ENCODE measurements at places on chromosomes 4 and X.
A peak's percentile ranks its signal among the peaks of the same experiment; 100 is the strongest.

- no peak for DNase-seq
Measured at GRCh38 chr4:169632896-169633295, 12.5 kb downstream of the CLCN3 start.

DNA sequence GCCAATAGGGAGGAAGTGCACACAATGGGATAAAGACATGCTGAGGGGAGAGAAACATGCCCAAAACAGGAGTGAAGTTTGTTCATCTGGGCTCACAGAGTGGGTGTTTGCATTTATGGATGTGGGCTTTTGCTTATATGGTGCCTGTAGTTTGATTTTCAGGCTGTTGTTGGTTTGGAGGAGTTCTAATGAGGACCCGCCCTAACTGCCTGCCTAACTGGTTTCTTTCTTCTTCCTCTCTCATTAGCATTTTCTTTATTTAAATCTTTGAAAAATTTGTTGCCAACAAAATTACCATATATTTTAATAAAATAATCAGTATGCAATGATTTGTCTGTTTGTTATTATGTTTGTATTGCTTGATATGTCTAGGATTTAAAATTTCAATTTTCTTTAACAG lies 1965.8 kb downstream of the C4orf33 start:
- DNase-seq, result no peak

DNA sequence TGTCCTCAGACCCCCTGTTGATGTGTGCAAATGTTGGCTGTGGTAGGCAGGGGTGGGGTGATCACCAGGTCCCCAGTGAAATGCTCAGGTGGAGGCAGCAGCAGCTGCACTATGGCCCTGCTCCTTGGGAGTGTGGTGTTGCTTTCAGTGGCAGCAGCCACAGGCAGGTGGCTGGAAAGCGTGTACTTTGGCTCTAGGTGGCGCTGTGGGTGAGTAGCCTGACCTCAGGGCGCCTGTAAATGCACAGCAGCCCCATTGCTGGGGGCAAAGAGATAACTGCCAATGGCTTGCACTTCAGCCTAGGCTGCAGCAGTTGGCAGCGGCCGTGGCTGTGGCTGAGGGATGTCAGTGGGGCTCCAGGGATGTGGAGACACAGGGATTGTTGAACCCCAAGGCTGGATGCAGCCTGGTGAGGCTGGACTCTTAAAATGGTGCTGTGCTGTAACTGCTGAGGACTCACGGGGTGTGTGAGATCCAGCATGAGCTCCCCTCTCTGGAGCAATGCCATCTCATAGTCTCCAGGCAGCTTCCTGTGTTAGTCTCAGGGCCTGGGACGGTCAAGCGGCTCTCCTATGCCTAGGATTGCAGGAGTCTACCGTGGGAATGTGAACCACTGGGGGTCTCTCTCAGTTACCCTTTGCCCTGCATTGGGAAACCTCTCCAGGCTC lies 421.7 kb upstream of the HTR2C start:
- no peak for DNase-seq

DNA sequence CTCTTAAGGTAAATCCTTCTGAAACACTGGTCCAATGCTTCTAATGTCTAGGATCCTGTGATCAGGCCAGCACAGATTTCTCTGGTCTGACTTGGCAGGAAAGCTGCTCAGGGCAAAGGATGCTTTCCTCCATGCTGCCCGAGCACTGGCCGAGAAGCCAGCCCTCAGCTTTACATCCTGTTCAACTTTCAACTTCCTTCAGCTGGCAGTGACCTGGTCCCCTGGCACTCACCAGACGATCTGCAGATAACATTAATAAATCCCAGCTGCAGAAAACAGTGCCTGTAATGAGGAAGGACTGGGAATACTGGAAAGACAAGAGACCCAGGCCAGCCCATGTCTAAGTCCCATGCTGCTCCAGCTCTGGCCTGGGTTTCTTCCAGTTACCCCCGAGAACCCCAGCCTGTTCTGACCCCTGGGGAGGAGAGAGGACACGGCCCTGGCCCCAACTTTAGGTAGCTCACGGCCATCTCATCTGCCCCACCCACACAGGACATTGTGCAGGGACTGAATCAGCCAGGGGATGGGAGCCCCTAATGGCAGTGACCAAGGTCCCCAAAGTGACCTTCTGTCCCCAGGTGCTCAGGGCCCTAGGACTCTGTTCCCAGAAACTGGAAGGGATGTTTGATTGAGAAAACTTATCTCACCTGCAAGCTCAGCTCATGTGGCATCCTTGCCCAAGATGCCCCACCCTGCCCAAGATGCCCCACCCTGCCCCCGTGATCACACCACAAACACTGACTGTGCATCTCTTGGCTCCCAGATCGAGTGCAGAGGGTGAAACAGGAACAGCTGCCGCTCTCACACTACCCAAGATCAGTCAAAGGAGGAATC lies 28.0 kb downstream of the JAKMIP1 start:
- no peak for DNase-seq

GRCh38 chr4:117357866-117358265 lies 272.5 kb upstream of the TRAM1L1 start:
- DNase-seq, result no peak

- no peak for DNase-seq
Measured at GRCh38 chr4:114727461-114727860, 128.9 kb downstream of the UGT8 start.

- no peak for DNase-seq
Measured at GRCh38 chr4:162981823-162982222, 184.9 kb downstream of the NAF1 start.

DNA sequence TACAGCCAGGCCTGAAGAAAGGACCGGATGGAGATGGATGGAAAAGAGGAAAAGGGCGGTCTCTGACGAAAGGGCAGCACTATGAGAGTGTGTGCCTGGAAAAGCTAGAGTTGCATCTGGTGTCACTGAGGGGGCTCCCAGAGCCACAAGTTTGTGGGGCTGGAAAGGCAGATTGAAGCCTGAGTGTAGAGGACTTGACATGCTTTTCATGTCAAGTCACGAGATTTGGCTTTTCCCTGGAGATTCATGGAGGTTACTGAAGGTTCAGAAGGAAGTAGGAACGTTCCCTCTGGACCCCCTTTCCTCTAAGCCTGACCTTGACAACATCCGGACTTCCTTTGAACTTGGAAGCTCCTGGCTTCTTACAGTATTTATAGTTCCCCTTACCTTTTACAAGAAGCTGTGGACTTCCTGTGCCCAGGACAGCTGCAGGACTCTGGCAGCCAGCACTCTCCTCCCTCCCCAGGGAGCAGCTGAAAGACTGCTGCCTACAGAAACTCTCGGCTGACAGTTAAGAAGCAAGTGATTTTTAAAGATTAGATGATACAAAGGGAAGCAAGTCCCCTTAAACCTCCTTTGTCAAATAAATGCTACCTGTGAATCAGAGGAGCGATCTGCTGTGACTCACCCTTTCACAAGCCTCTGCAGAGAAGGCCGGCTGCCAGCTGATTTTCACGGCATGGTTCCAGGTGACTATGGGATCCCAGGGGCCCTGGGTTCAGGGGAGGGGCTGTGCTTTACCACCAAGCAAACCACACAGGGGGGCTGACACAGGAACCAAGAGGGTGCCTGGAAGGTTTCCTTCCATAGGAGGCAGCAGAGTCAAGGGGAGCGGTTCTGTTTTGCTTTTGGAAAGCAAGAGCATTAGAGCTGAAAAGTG lies 72.9 kb upstream of the STIM2 start:
- DNase-seq, result peak; percentile 55

GRCh38 chr4:86640469-86640868 lies 46.4 kb downstream of the PTPN13 start:
- DNase-seq, result no peak

DNA sequence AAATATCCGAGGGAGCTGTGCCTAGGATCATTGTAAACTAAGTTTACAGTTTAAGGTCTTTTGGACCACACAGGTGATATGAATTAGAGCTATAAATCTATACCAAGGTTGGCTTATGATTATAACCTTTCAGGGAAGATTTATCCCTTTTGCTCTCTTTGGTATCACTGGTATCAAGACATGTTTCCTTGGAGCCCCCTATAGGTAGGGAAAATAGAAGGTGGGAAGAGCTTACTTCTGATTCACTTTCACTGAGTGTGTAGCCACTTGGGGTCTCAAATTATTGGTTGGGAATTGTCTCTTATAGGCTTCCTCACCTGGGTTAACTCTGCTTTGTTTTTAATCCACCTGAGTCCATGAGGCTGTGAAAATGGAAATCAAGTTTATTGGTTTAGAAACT lies 262.1 kb upstream of the NR3C2 start:
- DNase-seq, result no peak

- no peak for DNase-seq
Measured at GRCh38 chr4:128830906-128831503, 21.5 kb downstream of the JADE1 start.

DNA sequence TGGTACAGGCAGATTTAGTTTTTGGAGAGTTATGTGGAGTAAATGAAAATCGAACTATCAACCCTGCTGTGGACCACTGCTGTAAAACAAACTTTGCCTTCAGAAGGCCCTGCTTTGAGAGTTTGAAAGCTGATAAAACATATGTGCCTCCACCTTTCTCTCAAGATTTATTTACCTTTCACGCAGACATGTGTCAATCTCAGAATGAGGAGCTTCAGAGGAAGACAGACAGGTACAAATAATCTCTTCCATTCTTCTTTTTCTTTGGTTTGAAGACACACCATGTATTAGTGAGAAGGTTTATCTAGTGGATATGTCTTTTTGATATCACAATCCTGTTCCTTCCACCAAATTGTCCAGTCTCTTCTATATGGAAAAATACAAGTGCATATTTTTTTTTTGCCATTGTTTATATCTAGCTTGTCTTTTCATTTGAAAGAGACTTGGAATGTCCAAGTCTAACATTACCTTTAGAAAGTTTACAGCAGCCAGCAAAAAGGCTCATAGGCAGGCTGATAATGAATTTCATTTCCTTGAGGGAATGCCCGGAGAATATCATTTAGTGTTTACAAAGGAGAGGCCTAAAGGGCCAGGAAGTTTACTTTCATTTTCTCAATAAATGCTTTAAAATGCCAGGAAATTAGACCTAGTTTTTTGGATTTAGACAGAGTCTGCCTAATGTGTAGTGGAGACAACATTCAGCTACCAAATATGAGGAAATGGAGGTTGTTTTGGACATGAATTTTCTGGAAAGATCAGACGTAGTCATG lies 18.6 kb downstream of the AFM start:
- no peak for DNase-seq

DNA sequence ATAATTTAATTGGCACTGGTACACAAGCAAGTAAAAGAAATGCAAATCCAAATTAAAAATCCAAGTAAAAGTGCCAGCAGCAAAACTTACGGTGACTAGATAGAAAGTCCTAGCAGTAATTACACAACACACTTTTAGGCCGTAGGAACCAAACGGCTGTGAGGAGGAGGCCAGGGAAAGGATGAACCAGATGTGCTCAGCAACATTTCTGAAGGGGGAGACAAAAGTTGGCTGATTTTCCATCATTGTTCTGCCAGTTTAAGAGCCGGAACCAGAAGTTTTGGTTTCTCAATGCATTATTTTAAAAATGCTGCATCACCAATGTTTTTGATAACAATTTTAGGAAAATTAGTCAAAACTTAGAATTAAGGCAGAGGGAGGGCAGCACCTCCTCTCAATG lies 68.7 kb upstream of the ENPP6 start:
- no peak for DNase-seq

- no peak for DNase-seq
Measured at GRCh38 chr4:101224358-101225218, 122.7 kb downstream of the PPP3CA start.

GRCh38 chr4:6573986-6574746 lies 823 bp upstream of the MAN2B2 start:
- no peak for DNase-seq

GRCh38 chr4:177323416-177323815 lies 13.7 kb downstream of the NEIL3 start:
- no peak for DNase-seq

GRCh38 chr4:180993244-180993836 lies 1249.9 kb upstream of the TENM3 start:
- DNase-seq, result no peak

DNA sequence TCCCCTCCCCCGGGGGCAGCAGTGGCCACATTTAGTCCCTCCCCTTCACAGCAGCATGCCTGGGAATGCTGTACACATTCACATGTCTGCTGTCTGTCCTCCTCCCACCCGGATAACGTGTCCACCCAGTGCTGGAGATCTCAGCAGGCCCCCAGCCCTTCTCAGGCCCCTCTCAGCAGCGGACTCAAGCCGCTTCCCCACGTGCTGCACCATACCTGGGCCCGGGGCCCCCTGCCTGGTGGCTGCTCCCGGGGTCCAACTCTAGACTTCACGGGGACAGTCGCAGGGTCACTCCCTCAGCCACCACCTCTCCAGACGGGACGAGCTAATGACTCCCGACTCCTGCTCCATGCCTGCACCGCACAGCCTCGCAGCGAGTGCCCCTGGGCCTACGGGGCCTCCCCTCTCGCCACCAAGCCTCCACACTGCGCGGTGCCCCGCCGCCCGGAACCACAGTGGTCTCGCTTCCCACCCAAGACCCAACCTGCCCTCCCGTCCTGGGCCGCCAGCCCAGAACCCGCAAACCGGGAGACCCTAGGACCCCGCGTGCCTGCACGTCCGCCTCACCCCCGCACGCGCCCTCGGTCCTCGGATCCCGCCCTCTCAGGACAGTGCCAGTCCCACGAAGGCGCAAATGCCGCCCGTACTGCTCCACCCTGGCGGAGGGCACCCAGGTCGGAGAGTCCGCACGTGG lies 1.3 kb upstream of the PCGF3 start:
- no peak for DNase-seq

DNA sequence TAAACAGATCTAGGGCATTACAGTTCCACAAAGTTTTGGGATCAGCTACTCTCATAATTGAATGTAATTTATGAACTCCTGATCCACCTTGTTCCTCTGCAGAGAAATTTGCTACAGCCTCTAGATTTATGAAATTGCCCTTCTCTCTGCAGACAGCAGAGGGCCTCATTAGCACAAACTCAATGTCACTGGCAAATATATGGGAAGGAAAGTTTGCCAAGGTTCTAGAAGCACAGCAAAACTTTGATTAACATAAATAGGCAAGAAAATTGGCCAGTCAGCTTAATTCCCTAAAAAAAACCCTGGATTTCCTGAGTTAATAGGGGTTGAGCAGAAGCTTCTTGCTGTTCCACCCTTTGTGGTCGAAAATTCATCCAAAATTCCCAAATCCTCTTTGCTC lies 31.5 kb downstream of the PRPS1 start:
- no peak for DNase-seq

DNA sequence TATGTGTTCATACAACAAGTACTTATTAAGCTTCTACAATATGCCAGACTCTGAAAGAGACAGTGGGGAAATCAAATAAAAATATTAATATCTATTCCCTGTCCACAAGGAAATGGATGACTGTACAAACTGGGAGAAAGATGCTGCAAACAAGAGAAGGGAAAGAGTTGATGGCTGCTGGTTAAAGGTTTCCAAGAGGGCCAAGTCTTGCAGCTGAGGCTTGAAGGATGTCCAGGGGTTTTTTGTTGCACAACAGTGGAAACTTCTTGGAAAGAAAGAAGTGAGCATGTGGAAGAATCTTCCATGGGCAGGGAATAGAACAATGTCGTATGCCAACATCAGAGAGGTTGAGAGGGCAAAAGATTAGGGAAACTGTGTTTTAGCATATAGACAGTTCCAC lies 95.8 kb downstream of the MID1 start:
- no peak for DNase-seq

DNA sequence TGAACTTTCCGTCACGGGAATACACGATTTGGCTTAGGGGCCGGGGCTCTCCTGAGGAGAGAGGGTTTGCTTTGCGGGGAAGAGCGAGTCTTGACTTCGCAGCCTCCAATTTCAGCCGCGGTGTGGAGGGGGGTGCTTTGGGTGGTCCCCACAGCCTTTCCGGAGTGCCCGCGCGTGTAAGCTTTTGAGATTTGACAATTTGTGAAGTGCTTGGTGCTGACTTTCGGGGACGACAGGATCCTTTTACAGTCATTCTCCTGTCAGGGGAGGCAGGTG lies 355 bp downstream of the SCML1 start:
- DNase-seq, result no peak
